ENCODE measurements at places on chromosomes 7 and 10.

- DNase-seq, result no peak
Measured at GRCh38 chr7:2231992-2232765, 566 bp downstream of the MAD1L1 start.

GRCh38 chr10:102242118-102242485, 790 bp upstream of the PITX3 start:
- DNase-seq, result no peak

DNA sequence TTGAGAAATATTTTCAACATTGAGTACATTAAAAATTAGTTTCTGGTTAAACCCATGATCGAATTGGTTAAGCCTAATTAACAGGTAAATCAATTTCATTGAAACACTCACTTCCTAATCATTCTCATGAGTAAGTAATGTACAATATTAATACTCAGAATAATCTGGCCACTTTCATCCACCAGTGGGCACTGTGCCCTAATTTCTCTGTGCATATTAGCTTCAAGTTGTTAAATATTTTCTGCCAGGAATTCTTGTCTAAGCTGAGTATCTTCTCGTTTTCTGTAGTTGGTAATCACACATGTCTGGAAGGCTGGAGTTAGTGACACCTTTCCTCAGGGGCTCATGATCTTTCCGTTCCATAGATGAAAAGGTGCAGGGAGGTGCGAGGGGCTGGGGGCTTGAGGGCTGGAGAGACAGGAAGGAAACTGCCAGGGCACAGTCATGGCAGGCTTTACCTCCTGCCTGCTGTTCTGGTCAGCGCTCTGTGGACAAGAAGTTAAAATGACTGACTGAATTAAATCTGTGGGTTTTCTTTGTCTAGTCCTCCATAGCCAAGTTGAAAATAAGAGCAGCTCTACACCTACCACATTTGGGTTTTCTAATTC, 71.9 kb downstream of the WIPF3 start:
- DNase-seq, result no peak

DNA sequence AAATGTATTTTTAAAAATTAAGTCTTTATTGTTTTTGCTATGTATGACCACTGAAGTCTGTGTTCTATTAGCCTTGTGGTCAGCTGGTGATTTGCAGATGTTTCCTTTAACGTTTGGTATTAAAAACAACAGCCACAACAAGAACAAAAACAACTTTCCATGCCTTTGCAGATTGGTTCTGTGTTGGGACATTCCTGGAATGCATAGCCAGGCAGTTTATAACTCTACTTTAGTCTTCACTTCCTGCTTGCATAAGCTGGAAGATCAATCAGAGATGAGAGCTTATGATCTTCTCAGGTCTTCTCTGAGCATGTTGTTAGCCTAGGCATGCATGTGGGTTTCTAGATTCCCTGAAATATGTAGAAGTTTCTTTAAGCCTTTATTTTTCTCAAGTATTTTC, 58.9 kb upstream of the SEMA3C start:
- no peak for DNase-seq

DNA sequence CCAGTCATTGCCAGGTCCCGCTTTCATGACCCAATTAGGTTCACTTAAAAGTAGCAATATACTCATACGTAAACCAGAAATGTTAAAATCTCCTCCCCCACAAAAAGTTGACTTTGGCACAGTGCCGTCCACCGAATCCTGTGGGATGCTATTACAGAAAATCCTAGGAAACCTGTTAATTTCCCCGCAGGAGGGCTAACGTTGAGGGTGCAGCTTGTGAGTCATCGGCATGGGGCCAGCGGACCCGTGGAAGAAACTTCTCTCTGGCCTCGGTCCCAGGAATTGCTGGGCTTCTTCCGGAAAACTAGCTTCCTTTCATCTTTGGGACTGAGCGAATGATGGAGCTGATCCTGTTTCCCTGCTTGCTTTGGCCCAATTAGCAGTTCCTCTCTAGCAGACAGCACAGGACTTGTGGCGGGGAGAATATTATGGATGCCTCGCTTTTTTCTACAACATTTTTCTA, 13.5 kb downstream of the CRYGN start:
- no peak for DNase-seq

DNA sequence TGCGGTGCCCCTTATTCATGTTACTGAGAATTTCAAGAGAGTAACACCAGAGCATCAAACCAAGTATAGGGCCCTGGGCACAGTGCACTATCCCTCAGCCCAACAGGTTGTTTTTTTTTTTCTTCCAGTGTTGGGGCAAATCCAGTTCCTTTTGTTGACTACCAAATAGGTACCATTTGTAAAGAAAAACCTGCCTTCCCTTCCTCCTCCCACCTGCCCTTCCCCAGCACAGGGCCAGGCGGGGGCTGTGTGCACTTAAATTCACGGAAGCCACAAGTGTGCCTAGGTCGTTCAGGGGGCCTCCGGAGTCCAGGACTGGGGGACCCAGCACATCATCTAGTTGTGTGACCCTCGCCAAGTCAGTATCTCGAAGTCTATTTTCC, 595 bp upstream of the SFXN4 start:
- DNase-seq, result no peak

DNA sequence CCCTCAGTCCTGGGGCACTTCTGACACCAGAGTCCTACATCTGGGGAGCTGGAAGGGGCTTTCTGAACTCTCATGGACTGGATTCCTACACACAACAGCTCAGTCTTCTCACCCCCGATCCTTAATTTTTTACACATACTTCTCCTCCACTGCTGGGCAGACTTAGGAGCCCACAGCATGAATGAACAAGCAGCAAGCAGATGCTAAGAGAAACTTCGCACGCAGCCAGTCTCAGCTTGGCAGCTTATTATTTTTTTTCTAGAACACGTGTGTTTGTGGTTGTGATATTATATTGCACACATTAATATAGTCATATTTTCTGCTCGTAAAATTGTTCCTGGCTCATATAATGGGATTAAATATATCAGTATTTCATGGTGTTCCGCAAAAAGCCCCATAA, 50.9 kb upstream of the LOXL4 start:
- no peak for DNase-seq

DNA sequence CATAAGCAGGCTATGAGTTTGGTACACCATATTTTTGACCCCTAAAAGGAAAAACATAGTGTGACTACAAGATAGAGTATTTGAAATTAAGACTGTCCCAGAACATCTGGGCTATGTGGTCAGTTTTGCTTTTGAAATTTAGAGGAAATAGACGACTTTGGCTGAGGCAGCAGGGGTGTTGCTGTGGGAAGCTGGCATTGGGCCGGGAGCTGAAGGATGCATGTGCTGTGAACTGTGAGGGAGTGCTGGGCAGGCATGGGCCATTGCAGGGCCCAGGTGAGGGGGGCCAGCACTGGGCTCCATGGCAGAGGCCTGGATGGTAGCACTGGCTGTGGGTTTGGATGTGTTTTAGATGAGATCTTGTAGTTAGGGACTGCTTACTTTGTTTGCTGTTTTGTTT, 168.3 kb downstream of the BMPER start:
- no peak for DNase-seq

DNA sequence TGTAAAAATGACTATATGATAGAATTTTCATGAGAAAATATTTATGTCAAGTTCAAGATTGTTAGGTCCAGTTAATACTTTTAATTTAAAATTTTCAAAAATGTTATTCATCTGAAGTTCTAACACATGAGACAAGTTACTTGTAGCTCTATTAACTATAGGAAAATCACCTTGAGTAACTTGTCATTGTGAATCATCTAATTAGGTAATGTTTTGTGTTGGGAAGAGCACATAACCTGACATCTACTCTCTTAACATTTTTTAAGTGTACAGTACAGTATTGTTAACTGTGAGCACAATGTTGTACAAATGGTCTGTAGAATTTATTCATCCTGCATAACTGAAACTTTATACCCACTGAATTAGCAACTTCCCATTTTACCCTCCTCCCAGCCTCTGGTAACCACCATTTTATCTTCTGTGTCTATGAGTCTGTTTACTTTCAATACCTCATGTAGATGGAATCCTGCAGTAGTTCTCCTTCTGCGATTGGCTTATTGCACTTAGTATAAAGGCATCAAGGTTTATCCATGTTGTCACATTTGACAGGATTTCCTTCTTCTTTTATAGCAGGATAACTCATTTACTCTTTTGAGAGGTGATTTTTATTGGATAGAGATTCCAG, 54.6 kb downstream of the ARL4A start:
- no peak for DNase-seq

DNA sequence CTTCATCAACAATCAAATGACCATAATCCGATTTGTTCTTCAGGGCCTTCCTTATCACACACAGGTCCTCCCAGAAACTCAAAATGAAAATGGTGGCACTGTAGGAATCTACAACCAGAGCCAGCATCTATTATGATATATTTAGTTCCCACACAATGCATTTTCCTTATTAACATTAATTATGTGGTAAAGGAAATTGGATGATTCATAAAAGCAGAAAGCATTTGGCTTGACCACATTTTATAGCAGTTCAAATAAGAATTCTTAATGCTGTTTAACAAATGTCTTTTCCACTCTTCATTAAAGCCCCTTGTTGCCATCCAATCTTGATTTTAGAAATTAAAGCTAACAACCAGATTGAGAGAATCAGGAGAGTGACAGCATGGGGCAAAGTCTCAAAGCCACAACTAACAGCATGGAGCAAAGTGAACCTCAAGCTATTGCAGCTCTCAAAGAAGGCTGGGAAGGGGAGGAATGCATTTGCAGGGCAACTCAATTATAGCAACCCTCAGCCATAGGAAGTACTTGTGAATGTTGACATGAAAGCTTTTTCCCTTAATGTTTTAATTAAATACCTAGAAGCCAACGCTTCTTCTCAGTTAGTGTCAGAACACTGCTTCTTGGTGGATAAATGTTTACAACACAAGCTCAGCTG, 549.1 kb downstream of the NXPH1 start:
- DNase-seq, result no peak

- DNase-seq, result no peak
Measured at GRCh38 chr7:101084865-101085161, 468 bp upstream of the TRIM56 start.

GRCh38 chr7:98165827-98166667, 45.2 kb upstream of the BHLHA15 start:
- peak; percentile 15 for DNase-seq

DNA sequence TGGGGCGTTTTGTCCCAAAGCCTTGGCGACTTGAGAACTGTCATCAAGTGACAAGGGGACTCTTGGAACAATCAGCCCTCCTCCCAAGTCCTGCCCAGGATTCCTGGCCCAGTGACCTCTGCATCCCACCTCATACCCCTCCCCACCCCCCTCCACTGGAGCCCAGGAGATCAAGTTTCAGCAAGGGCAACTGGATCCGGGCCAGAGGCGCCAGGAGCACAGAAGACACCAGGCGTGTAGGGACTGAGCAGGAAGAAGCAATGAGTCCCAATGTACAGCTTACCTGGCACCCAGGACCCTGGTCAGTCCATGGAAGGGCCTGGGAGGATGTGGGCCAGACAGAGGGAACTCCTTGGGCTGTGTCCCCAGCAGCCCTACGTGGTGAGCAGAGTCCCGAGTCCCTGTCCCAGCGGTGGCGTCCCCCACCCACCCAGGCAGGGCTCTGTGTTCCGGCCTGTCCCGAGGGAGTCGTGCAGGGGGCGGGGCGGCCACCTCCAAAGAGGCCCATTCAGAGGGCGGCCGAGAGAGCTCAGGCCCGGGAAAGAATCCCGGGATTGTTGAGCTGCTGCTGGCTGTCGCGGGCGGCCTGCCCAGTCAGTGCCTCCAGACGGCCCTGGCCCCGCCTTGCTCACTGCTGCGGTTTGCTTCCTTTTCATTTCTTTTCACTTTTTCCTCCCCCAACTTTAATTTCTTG, 254.1 kb downstream of the TNS3 start:
- no peak for DNase-seq

DNA sequence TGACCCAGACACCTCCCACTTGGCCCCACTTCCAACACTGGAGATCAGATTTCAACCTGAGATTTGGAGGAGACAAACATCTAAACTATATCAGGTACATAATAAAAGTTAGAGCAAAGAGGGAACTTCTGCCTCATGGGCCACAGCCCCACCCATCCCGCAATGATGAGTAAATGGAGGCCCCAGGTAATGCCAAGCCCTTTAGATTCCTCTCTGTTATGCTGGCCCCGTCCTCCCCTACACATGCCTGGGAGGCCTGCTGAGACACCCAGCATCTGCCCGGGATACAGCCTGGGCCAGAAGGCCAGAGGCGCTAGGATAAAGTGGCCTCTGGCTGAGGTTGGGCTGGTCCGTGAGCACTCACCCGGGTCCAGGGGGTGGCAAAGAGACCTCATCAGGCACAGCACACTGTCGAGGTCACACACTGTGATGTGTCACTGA, 185.5 kb upstream of the SH2B2 start:
- no peak for DNase-seq

GRCh38 chr7:25846722-25847121, 305.3 kb upstream of the NFE2L3 start:
- DNase-seq, result no peak

DNA sequence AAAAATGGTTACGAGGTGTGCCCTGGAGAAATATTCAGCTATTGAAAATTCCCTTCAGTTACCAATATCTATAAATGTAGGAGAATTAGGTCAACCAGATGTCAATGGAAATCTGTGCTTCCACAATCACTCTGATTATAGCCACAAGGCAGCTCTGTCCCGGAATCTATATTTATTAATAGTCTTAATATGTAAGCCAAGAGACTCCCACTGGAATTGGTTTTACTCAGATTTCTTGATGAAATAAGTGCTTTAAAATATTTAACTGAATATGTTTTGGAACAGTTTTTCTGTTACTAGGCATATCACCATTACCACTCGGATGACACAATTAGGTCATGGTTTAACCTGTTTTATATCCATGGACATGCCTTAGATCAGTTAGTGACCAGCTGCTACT, 169.6 kb downstream of the POM121L12 start:
- no peak for DNase-seq

DNA sequence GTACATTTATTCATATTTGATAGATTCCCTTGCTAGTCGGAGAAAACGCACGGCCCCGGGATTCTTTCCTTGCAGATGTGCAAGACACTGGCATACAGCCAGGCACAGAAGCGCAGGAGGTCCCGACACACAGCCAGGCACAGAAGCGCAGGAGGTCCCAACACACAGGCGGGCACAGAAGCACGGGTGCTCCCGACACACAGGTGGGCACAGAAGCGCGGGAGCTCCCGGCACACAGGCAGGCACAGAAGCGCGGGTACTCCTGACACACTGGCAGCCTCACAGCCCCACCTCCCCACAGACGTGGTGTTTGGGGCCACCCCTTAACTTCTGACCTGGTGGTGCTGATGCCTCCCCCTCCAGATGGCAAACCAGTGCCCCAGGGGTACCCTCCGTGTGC, 237.3 kb downstream of the ZMYND11 start:
- no peak for DNase-seq

DNA sequence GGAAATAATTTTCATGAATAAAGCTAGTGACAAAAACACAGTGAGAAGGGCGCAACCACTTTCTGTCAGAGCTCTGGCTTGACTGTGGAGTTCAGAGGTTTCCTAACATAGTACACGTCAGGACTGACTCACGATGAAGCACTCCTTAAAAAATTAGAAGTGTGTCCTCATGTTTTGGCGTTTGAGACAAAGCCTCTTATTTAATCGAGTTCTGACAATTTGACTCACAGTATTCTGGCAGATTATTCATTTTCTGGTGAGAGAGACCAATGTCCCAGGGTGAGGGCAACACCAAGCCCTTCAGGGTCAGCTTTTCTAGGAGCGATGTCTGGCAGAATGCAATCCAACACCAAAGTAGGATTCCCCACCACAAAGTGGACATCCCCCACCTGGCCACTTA, 108.7 kb downstream of the DIP2C start:
- no peak for DNase-seq
